ENCODE measurements at places on chromosomes 6 and 20. TPM values are rescaled to one million over a fixed set of nuclear protein-coding genes. Genes with fewer than 3 reads are reported as not detected.

TMEM74B gene
- total RNA-seq = 10.9 TPM

DNA sequence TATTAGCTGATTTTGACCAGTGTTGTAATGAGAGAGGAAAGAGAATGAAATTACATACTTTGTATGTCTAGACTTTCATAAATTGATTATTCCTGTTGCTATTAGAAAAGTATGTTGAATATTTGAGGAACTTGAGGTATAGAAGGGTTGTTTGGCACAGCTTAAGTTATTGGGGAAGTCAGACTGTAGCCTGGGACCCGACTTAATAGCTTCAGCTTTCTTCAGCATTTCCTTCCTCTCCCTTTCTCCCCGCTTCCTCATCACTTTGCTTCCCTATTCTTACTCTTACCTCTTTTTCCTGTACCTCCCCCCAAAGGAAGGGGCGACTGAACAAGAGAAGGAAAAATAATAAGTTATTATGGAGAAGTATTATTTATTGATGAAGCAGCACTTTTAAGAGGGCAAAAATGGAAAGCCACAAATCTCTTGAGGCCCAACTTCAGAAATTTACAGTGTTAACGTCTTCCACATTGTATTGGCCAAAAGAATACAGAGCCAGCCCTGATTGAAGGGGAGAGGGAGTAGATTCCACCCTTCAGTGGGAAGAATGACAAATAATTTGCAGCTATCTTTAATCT lies 7.4 kb downstream of the SENP6 start:
- H3K4me1 ChIP-seq = peaks cover 71% of the 10 kb centered on the region
- peak overlapping the region; percentile 41 for H3K27ac ChIP-seq
- no peak overlapping the region for H3K4me3 ChIP-seq
- no peaks in the 10 kb centered on the region for H3K27me3 ChIP-seq
- DNase-seq = no peak

DNA sequence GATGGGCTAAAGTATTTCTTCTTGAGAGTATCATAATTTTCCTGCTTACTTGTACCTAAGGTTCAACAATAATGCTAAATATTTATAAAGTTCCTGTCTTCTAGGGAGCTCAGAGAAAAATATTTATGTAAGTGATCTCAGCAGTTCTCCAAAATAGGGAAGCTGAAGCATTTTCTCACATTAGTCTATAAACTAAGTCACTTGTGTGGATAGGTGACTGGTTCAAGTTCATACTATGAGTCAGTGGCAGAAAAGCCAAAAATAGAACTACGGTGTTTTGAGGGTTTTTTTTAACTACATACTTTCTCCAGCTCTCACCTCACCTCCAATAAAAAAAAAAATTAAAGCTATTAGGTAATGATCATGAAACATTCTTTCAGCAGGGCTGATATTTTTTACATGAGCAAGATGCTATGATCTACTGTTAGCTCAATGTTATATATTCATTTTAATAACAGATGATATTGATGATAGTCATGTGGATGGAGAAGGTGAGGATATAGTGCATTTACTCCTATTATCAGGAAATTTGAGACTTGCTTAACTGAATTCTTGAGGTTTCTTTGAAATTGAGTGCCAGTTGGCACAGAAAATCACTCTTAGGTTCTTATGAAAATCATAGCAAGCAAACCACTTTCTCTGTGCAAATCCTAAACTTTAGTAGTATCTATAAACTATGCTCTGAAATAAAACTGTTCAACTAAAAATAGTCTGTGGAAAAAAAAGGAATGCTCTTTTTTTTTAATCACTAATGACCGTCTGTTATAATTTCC lies 4.1 kb upstream of the MOXD1 start:
- peaks cover 16% of the 10 kb centered on the region for H3K4me1 ChIP-seq
- no peak overlapping the region for H3K4me3 ChIP-seq
- DNase-seq = no peak
- no peaks in the 10 kb centered on the region for H3K36me3 ChIP-seq
- H3K27ac ChIP-seq = no peak overlapping the region

TTK gene
- 51.0 TPM for total RNA-seq

FNDC11 gene
- total RNA-seq = 3.8 TPM

GRCh38 chr20:39904476-39905112 lies 784.4 kb downstream of the MAFB start:
- no peak for DNase-seq
- peaks cover 2% of the 10 kb centered on the region for H3K27me3 ChIP-seq
- no peak overlapping the region for H3K27ac ChIP-seq
- peaks cover 35% of the 10 kb centered on the region for H3K4me1 ChIP-seq

DNA sequence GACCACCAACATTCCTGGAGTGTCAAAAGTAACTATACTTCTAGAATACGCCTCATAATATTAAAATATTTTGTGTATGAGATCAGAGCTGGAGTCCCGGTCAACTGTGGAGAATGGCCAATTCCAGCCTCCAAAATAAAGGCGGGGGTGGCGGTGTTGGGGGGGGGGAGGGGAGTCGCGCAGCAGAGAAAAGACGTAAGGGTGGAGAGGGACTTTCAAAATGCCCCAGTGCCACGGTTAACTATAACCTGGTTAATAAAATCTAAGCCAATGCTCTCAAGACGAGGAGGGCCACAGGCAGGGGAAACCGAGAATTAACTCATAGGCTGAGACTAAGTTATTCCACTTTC lies 1.3 kb downstream of the NUP153 start:
- no peaks in the 10 kb centered on the region for H3K36me3 ChIP-seq
- H3K4me1 ChIP-seq = peaks cover 30% of the 10 kb centered on the region
- DNase-seq = no peak

ARMC2 gene
- total RNA-seq = 4.6 TPM

IL17A gene
- total RNA-seq = not detected

DNA sequence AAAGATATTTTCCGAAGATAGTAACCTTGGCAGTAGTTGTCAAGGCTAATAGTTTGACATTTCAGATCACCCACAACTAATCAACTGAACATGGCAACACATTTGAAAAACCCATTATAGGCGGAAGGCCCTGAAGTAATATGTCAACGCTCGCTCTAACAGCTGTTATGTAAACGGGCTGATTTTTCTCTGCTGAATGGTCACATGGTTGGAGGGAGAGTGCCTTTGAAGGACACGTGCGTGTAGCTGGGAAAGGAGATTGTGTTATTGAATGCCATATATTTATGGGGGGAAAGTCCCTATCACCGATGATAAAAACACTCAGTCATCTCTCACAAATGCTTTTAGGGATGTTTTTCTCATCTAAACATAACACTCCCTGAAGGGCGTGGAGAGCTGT lies 160.0 kb upstream of the RALGAPA2 start:
- no peak overlapping the region for H3K4me3 ChIP-seq
- DNase-seq = no peak
- H3K27ac ChIP-seq = no peak overlapping the region
- no peaks in the 10 kb centered on the region for H3K27me3 ChIP-seq

DNA sequence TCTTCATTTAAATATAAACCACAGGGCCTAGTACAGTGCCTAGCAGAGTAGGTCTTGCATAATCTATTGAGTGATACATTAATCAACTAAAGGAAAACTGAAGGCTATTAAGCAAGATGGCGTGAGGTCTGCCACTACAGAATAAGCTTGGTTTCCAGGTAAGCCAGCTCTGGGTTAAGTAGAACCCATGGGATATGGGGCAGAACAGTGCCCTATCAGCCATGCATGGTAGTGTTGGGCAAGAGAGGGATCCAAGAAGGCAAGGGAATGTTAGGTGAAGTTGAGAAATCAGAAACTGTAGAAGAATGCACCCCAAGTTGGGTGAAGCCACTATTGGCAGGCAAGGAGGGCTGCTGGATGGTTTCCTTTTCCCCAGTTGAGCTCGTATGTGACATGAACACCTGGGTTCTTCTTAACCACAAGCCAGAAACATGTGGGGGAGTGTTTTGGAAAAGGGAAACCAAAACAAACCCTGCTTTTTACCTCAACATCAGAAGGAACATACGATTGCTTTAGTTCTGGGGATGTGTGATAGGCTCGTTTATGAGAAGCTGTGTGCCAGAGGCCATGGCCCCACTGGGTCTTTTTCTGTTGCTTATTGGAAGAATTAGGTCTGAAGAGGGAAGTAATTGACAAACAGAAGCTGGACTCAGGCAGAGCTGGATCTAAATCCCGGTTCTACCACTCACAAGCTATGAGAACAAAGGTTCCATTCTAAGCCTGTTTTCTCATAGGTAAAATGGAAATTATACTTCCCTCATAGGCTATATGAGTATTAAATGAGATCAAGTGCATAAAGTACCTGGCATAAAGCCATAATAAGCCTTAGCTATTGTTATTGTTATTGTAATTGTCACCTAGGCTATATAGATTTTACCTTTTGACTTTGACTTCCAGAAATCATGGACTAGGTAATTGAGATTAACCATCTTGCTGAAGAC lies 33.5 kb downstream of the NEDD9 start:
- H3K27me3 ChIP-seq = no peaks in the 10 kb centered on the region
- no peak overlapping the region for H3K4me3 ChIP-seq
- H3K27ac ChIP-seq = no peak overlapping the region
- peaks cover 80% of the 10 kb centered on the region for H3K4me1 ChIP-seq
- no peak for DNase-seq
- peaks cover 10% of the 10 kb centered on the region for H3K36me3 ChIP-seq

GRCh38 chr6:34572021-34572420 lies 15.9 kb upstream of the SPDEF start:
- peak overlapping the region; percentile 66 for H3K27ac ChIP-seq
- no peaks in the 10 kb centered on the region for H3K36me3 ChIP-seq
- H3K27me3 ChIP-seq = no peaks in the 10 kb centered on the region
- no peak overlapping the region for H3K4me3 ChIP-seq
- peaks cover 22% of the 10 kb centered on the region for H3K4me1 ChIP-seq
- DNase-seq = no peak
